Naive thymus-derived CD4-positive, alpha-beta T cell (primary cell): ENCODE measurements at places on chromosomes 2 and 18. TPM values are rescaled to one million over a fixed set of nuclear protein-coding genes. Genes with fewer than 3 reads are reported as not detected.

Gene ERMN
- total RNA-seq = 3.8 and 6.1 TPM in 2 replicates

Gene TBR1
- total RNA-seq = not detected

Gene SCN3A
- total RNA-seq = 0.64 TPM

Gene ATOH8
- total RNA-seq = 0.42 TPM

Gene RAMP1
- 0.84 TPM for total RNA-seq

Gene CPSF3
- 42.9 and 47.8 TPM in 2 replicates for total RNA-seq

Gene MLPH
- not detected in 2 replicates for total RNA-seq

Gene ANKRD44
- total RNA-seq = 296 TPM

Gene PLA2R1
- total RNA-seq = not detected in 2 replicates

Gene LAMA1
- total RNA-seq = not detected

DNA sequence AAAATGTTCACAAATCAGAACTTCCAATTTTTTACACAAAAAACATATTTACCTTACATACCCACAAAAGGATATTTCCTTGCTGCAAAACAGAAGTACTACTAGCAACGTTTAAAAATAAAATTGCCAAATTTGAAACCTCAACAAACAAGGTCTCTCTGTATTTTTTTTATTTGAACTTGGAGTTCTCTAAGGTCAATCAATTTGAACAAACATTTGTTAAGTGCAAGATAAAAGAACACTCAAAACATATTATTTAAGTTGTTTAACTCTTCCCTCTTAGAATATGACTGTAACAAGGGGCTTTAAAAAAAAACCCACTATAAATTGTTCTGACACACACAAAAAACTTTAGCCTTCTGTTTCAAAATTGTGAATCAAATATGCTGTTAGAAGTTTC lies 29.6 kb downstream of the PNO1 start:
- DNase-seq = no peak

- DNase-seq = peak; percentile 73
Observed at GRCh38 chr2:28681158-28681571, 70.5 kb upstream of the PPP1CB start.

GRCh38 chr2:234287650-234288049 lies 209.2 kb downstream of the ARL4C start:
- DNase-seq = no peak

DNA sequence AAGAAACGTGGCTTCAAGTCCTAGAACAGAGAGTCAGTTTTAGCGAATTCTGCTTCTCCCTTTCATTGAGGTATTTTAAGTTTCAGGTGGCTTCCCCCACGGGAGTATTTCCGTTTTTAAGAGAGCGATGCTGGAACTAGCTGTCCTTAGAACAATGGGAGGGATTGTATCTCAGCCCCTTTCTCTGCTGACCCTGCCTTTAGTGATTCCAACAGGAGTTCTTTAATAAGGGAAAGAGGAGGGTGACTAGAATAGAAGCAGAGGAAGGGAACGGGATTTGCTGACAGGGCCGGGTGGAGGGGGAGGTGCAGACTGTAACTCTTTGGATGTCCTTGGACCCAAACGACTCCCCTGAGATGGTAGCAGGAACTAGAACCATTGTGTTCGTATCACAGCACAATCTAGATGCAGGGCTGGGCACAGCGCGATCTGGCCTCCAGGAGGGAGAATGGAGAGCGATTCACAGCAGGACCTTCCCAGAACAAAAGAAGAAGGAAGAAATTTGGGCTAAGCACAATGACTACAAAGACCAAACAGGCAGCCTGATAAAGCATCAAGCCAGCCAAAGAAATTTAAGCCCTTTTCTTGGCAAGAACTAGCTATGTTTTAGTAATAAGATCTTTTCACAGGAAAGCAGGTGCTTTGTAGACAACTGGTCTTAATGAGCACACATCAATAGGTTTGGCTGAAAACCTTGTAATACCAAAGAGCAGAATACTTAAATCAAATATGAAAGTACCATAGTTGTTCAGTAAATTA lies 15.8 kb upstream of the RTTN start:
- DNase-seq = no peak

- no peak for DNase-seq
Observed at GRCh38 chr2:206424134-206424533, 19.2 kb upstream of the ADAM23 start.

DNA sequence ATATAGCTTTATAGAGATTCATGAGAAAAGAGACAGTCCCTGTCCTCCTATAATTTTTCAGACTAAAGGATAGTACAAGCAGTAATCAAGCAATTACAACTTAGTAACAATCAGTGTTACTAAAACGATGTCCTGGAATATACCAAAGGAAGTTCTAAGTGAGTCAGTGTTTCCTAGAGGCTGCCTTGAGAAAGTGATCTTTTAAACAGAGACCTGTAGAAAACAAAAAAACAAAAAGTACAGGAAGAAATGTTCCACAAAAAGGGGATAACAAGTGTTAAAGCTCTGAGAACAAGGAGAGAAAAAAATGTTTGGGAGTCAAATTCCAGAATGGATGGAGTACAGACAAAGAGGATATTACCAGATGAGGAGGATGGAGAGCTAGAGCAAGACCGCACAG lies 556.4 kb downstream of the ERBB4 start:
- no peak for DNase-seq

DNA sequence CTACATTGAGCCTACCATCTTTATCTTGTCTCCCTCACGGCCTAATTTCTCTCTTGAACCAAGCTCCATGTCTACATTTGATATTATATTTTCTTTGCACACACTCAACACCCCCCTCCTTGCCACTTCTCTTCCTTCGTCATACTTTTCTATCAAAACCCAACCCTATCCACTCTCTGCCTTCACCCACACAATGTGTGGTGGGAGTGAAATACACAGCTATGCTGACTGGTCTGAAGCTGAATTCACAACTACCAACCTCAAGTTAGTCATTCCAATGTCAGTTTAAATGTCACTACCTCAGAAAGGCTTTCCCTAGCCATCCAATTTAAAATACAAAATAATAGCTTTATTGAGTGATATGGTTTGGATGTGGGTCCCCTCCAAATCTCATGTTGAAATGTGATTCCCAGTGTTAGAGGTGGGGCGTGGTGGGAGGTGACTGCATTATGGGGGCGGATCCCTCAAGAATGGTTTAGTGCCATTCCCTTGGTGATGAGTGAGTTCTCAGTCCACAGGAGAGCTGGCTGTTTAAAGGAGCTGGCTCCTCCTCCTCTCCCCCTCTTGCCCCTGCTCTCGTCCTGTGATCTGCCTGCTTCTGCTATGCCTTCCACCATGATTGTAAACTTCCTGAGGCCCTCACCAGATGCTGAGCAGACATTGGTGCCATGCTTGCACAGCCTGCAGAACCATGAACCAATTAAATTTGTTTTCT lies 112.1 kb downstream of the DTNB start:
- no peak for DNase-seq

GRCh38 chr2:54634021-54634420 lies 89.4 kb upstream of the EML6 start:
- DNase-seq = no peak

DNA sequence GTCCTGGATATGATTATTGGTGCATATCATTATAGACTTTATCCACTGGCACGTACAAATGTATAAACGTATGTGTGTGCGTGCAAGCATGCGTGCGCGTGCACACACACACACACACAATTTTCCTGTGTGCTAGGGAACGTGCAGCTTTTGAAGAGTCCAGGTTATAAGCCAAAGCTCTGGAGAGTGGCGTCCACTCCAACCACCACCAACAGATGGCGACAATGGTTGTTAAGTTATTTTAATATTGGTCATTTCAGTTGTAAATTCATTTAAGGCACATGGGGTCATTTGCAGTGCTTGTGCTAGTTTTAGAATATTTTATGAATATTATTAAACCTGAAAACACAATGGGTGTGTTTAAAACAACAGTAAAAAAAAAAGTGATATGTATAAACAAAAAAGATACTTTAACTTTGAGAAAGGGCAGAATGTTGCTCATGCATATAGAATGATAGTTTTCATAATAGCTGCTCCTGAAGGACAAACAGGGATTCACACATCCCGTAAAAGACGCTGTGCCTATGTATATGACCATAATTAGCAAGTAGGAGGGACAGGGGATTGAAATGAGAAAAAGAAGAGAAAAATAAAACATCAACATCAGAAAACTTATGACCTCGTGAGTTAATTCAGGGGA lies 124.2 kb upstream of the ITGB6 start:
- DNase-seq = peak; percentile 10

GRCh38 chr2:71670430-71670795 lies 217.1 kb downstream of the DYSF start:
- no peak for DNase-seq

DNA sequence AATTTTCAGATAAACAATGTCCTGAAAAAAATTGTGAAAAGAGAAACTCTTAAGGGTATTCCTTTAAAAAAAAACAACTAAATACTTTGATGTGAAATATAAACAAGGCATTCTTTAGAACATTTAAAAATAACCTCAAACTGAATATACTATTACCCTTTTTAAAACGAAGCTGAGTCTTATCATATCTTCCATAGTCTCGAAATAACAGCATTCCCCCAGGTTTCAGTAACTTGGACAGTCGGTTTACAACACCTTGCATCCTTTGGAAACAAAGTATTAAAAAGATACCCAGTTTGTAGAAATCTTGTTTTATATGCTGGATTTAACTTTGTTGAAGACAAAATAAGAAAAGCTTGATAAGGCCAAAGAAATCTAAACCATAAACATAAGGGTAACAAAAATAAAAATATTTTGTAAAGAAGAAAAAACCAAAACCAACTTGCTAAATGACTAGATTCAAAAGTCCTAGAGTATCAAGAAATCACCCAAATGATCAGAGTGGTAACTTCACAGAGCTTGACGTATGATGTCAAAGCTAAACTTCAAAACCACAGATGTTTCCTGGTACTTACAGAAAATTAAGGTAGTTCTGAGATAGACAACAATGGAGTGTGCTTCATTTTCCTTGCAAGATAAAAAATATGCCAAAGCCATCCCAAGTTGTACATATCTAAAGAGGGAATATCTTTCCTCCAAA lies 107.8 kb downstream of the METTL8 start:
- no peak for DNase-seq

DNA sequence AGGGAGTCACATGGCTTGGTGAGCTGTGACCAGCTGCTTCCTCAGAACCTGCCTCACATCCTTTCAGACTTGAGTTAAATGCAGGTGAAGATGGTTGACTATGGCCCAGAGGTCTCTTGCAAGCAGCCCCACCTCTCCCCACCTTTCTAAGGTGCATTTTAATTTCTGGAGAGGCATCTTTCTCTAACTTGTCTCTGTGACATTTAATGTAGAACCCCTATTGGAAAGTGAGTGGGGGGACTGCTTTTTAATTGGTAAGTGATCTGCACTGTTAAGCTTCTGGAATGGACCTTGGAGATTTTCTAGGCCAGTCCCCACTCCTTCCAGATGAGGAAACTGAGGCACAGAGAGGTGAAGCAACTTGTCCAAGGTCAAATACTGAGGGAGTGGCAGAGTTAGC lies 37.3 kb upstream of the SKOR2 start:
- no peak for DNase-seq

DNA sequence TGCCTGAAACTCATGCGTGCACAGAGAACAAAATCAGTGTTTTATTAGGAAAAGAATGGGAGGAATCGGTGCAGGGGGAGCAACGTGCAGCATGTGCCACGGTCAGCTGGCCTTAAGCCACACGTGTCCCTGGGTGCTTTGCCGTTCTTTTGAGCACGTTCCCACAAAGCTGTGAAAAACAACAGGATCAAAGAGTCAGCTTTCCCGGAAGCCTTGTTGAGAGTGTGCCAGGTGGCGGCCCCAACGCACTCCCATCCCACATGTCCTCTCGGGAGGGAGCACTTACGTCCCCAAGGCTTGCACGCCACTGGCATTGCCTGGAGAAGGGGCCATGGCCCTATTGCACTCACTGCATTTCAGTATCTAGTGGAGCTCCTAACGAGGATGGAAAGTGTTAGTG lies 511.2 kb downstream of the EIPR1 start:
- no peak for DNase-seq

GRCh38 chr18:79374408-79375171 lies 21.1 kb upstream of the NFATC1 start:
- no peak for DNase-seq

DNA sequence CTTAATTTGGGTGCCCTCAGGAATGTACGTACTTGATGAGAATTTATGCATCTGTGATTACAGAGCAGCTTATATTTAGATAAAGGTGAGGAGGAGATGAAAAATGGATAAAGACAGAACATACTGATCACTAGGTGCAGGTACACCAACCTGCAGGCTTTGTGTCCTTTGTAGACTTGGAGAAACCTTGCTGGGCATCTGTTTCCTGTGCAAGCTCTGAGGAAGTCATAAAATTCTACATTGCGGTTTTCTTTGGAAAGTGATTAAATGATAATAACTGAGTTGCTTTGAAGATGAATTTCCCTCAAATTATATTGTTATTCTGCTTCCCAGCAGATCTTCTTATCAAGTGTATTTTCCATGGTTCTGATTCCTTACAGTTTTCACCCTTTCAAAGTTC lies 7.7 kb downstream of the RAB27B start:
- DNase-seq = no peak

DNA sequence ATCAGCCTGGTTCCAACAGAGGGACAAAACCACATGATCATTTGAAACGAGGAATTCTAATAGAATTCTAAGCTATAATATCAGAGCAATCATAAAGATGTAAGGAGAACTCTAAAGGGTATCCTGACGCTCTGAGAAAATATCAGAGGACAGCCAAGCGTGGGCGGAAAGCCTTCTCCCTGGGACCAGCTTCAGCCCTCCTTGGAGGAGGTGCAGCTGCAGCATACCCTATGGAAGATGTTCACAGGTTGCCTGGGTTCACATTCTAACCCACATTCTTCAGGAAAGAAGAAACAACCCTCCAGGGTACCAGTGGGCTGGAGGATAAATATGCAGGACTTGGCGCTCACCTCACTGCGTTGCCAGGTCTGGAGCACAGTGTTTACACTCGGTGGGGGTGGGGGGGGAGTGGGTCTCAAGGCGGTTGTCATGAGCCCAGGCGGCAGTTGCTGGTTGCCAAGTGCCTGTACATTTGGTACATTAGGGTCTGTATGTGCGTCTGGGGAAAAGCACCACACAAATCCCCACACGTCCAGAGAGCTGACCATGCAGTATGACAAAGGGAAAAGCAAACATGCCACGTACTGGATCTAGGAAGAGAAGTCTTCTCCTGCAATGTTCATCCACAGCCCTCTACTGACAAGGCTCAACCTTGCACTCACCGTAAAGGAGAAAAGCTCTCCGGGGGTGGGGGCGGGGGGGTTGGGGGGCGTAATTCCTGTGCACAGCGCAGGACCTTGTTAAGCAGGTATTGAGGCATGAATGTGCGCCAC lies 80.5 kb downstream of the CDH19 start:
- no peak for DNase-seq

- no peak for DNase-seq
Observed at GRCh38 chr2:227817850-227818674, 4.4 kb downstream of the CCL20 start.

DNA sequence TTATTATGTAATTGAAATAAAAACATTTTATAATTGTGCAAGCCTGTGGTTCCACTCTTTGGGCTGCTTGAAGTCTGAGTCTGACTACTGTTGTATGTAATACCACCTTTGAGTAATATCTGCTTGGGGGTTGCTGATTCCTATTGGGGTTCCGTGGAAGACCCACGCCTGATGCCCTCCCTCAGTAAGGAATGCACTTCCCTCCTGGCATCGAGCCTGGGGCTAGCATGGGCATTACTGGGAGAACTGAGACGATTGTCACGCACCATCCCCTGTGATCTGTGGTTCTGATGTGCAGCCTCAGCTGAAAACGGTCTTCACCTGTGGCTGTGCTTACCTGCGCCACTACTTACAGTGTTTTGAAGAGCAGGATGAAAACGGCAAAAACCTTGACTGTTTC lies 32.7 kb upstream of the RBM44 start:
- DNase-seq = no peak
